Fibroblast of upper back skin (primary cell): ENCODE measurements at places on chromosomes 3 and 15.
A peak's percentile ranks its signal among the peaks of the same experiment; 100 is the strongest.

DNA sequence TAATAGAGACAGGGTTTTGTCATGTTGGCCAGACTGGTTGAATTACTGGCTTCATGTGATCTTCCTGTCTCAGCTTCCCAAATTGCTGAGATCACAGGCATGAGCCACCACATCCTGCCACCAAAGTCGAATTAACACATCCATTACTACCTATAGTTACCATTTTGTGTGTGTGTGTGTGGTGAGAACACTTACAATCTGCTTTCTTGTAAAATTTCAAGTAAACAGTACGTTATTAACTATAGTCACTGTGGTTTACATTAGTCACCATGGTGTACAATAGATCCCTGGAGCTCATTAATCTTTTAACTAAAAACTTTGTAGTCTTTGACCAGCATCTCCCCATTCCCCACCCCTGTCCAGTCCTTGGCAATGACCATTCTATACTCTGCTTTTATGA lies 270.0 kb downstream of the NAALADL2 start:
- DNase-seq: peak; percentile 5

DNA sequence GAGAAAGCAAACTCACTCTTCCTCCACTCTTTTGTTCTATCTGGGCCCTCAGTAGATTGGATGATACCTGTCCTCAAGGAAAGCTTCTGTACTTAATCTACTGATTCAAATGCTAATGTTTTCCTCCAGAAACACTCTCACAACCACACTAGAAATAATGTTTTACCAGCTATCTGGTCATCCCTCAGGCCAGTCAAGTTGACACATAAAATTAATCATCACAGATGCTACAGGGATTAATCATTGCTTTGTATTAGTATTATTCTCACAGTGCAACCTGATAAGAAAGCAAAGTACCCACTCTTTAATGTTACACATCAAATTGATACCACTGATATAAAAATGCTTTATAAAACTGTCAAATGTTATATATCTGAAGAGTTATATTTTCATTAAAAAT lies 52.9 kb upstream of the ARL6 start:
- DNase-seq: no peak

DNA sequence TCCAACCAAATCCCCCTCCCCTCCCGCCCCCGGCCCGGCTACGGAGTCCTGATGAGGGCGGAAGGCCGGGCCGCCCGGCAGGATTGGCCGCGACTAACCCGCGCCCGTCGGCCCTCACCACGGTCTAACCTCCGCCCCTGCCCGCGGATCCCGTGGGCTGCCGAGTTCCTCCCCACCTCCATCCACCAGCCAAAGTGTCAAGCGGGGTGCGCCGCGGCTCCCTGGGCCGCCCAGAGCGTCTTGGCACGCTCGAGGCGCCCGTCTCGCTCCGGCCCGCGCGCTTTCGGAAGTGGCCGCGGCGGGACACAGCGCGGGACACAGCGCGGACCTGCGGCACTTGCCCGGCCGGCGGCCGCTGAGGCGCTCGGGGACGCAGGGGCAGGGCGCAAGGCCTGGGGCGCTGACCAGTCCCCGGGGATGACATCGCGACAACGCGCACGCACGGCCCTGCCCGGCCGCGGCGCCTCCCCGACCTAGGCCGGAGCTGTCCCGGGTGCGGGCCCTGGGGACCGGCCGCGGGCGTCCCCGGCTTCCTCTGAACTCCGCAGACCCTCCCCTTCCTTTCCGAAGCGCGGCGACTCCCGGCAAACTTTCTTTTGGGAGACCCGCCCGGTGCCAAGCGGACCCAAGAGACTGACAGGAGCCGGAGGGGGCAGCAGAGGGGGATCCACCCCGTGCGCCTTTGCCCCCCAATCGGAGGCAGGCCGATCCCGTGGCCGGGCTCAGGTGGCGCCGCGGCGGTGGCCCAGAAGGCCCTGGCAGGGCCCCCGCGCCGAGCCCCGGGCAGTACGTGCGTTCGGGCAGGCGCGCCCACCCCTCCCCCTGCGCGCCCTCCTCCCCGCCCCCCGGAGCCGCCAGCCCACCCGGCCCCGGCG lies 112.8 kb upstream of the ICE2 start:
- peak; percentile 13 for DNase-seq

DNA sequence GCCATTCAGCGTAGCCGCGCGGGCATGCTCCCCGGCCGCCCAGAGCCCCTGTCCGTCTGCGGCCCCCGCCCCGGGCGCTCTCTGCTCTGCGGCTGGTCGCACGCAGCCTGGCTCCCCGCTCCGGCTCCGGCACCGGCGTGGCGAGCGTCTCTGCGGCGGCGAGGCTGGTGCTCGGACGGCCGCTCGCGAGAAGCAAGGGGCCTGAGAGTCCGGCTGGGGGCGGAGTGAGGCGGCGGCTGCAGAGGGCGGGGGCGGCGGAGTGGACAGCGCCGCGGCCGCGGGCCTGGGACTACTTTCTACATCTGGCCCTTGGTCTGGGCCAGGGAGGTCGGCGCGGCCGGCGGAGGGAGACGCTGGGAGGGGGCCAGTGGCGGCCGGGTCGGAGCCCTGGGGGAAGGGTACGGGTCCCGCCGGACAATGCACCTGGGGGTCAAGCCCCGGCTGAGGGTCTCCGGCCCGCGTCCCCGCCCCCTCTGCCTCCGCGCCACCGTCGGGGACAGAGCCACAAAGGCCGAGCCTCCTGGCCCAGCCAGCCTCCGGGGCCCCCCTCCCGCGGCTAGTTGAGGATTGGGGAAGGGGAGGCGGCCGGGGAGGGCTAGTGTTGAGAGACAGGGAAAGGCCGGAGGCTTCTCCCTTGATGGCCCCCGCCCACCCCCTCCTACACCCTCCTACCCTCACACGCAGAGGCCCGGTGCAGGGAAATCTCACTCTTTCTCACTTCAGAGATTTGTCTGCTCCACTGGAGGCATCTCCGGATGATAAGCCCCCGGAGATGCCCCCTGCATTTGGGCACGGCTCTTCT lies at the start of gene PRTG:
TSS of gene PRTG (minus strand) at position 226 of the 802 bp plus-strand sequence. CDS start at position 5, 221 bp downstream.
- DNase-seq: peak; percentile 54

DNA sequence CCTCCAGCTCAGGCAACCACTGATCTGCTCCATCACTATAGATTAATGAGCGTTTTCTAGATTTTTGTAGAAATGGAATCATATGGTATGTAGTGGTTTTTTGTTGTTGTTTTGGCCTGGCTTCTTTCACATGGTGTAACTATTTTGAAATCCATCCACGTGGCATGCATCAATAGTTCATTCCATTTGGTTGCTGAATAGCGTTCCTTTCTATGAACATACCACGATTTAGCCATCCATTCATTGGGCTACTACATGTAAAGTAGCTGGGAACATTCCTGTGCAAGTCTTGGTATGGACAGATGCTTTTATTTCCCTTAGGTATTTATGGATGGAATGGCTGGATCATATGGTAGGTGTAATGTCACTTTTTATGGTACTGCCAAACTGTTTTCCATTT lies 10.7 kb upstream of the CHSY1 start:
- no peak for DNase-seq

- DNase-seq: no peak
Measured at GRCh38 chr3:155347901-155348300, 54.4 kb upstream of the STRIT1 start.

GRCh38 chr15:75758071-75758872 lies 45.6 kb upstream of the CSPG4 start:
- DNase-seq: peak; percentile 89

GRCh38 chr3:105982207-105982606 lies 113.4 kb upstream of the CBLB start:
- DNase-seq: no peak
